ENCODE measurements at places on chromosomes 12 and 14.

- DNase-seq, result no peak
Observed at GRCh38 chr14:48243900-48244299, 568.5 kb upstream of the MDGA2 start.

- DNase-seq, result no peak
Observed at GRCh38 chr14:75282170-75282554, 3.5 kb downstream of the FOS start.

GRCh38 chr12:117596968-117597367, 235.5 kb upstream of the NOS1 start:
- DNase-seq, result no peak

DNA sequence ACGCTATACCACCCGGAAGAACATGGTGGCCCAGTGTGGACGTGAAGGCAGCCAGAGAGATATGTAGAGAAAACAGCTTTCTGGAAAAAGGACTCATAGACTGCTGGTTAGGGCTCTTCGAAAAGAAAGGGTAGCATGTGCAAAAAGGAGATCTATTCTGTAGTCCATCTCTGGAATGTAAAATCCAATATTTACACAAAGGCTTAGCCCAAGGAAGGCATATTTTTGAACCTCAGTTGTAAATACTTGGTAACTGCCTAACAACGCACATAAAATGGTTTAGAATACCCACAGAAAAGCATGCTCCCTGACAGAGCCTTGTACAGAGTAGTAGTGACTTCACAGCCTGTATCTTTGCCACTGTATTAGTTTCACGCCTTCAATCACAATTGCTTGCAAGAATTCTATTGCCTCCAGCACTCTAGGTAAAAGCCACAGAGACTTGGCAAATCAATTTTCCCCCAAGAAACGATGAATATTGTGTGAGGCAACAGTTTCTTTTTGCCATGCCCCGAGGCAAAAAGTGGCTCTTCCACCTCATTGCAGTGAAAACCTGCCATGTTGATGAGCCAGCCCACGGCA, 59.2 kb downstream of the TRIM9 start:
- DNase-seq, result no peak

- no peak for DNase-seq
Observed at GRCh38 chr12:77980782-77981181, 150.1 kb downstream of the NAV3 start.

DNA sequence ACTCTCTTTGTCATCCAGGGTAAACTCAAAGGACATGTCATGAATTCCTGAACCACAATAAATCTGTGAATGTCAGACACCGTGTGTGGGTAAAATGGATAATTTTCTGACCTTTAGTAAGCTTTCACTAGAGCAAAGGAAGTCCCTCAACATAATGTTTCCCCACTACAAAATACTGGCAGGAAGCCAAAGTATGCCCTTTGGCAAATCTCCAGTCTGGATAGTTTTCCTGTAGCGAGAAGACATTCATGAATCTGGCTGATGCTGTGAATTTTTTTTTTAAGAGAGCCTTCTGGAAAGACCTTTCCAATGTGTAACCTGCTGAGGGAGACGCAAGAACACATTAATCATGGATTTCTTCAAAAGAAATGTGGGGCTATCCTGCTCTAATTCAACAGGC, 389.6 kb upstream of the DDHD1 start:
- DNase-seq, result no peak

DNA sequence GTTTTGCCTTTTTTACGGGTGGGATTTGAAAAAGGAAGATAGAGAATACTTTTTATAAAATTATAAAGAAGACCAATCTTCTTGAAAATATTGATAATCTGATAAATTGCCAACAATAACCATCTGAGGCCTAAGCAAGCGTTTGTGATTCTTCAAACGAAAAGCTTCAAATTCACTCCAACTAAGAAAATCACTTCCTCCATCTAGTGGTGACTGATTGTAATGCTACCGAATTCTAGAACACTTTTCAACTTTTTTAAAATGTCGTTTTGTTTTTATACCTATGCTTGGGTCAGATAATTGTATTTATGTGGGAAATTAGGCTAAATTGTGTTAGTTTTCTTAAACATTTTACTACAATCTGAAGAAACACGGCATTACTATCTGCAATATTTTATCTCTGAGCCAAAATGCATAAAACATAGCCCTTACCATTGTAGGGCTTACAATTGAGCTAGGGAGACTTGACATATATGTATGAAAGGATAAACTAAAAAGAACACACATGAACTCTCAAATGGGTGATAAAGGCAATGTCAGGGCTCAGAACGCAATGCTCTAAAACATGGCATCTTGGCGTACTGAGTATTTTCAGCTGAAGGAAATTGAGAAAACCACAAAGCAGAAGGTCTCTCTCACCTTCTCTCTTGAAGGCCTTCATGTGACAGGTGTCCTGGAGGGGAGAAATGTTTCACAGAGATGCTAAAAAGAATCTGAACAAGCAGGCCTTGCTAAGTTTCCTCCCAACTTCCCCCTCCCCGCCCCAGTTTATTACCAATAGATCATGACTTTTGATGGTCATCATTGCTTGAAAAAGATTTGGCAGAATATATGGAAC, 36.8 kb upstream of the G2E3 start:
- no peak for DNase-seq

DNA sequence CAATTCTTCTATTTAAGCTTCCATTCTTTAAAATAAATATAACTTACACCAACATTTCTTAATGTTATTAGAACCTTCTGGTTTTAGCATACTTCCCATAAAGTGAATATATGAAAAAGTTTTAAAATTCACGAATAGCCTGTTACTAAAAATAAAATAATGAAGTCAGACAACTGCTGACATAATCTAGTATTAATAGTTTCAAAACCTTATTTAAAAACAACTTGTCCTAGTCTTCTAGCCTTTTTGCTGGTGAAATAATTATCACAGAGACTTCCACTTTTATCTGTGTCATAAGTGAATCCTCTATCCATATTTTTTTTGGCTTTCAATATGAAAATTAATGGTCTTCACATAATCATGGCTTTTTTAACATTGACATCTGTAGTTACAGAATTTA, 93.8 kb upstream of the MON2 start:
- DNase-seq, result no peak

- DNase-seq, result no peak
Observed at GRCh38 chr12:122523280-122523679, 3.5 kb downstream of the RSRC2 start.

DNA sequence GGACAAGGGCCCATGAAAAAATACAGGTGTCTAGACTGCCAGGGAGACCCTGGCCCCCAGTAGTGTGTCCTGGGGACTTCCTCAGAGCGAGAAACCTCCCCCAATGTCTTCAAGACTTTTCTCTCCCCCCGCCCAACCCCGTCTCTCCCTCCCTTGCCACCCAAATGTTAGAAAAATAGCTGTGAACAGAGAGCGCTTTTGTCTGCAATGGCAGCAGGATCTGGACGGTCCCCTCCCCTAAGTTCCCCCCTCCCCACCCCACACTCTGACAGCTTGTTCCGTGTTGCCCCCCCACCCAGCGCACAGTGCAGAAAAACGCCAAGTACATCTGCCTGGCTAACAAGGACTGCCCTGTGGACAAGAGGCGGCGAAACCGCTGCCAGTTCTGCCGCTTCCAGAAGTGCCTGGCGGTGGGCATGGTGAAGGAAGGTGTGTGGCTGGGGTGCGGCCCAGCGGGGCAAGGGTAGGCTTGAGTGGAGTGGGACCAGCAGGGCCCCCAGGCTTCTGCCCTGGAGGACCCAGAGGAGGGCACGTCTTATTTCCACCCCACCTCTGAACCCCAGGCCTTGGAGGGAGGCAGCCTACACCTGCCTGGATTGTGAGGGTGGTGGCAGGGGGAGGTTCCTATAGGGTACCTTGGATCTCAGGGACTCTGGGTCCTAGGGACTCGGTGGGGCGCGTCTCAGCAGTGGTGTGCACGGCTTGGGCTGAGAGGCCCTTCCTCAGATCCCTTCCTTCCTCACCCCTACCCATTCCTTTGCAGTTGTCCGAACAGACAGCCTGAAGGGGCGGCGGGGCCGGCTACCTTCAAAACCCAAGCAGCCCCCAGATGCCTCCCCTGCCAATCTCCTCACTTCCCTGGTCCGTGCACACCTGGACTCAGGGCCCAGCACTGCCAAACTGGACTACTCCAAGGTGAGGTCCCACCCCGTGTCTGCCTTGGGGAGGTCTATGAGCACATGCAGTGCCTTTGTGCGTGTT, 4.8 kb downstream of the NR4A1 start:
- DNase-seq, result no peak

DNA sequence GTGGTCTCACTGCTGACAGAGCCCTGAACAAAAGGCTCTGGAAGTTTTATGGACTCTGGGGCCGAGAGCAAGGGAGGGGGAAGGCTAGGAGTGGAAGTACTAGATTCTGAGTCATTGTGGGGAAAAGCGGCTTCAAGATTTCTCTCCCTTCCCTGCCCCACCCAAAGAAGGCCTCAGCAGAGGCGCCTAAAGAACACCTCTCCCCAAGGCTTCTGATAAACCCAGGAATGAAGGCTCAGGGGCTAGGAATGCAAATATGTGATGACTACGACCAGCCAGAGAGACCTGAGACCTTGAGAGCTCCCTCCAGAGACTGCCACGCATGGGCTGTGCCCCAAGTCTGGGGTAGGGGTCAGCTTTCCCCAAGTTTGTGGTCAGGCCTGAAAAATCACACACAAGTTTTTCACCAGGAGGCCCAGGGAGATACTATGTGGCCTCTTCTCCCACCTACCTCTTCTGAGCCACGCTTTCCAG, 130.7 kb upstream of the HIF1A start:
- DNase-seq, result no peak

DNA sequence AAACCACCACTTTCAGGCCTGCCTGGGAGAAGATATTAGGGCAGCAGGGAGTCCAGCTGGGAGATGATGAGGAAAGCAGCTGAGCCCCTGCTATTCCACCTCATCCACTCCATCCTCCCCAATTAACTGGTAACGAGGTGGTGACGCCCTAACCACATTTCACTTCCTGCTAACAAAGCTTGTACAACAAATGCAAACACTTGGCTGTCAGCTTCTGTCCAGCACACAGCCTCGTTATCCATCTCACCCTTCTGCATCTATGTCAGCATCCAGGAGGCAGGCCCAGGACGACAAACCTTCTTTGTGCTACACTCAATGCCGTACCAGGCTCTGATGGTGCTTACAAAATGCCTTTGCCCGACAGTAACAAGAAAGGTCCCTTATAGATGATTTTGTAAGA, 225.4 kb downstream of the APAF1 start:
- no peak for DNase-seq

- no peak for DNase-seq
Observed at GRCh38 chr12:28216016-28216415, 25.8 kb downstream of the CCDC91 start.
